ENCODE measurements at places on chromosomes 4 and X.

GRCh38 chrX:16187024-16187760, 19.9 kb downstream of the MAGEB17 start:
- no peak for DNase-seq

- no peak for DNase-seq
Measured at GRCh38 chr4:119939071-119939995, 127.3 kb downstream of the MAD2L1 start.

DNA sequence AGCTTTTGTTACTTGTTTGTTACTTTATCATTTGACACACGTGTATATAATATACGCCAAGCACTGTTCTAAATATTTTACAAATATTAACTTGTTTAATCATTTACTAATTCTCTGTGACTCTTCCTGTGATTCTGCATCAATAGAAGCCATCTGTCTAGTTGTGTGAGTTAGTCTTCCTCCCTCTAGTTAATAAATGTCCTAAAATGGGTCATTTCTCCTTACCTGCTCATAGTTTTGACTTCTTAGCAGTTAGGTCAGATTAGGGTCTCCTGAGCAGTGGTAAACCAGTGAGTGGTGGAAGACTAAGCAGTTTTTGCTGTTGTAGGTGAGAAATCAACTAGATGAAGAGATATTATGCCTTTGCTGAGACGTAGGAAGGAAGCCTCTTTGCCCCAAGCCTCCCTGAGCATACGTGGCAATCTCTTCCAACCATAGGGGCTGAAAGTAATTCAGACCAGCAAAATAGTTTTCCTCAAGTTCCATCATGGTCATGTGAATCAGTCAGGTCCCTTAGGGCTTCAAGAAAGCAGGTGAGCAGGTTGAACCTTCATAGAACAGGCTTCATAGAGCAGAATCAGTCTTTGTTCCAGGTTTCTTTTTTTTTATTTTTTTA, 38.7 kb upstream of the THOC2 start:
- DNase-seq, result no peak

DNA sequence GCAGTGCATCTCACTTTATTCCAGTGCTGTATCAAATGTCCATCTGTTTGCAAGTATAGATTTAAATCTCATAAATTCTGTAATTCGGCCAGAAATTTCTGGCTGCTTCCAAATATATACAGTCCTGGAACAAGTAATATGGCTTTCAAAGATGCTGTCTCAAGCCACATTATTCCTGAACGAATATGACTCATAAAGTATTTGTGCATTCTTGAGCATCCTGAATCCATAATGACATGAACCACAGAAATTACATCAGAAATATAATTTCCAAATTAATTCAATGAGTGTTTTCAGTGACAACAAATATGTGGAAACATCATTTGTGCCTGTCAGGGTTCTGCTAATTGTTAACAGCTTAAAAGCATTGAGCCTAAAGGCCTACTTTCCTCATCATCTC, 140.9 kb upstream of the HPGD start:
- no peak for DNase-seq

DNA sequence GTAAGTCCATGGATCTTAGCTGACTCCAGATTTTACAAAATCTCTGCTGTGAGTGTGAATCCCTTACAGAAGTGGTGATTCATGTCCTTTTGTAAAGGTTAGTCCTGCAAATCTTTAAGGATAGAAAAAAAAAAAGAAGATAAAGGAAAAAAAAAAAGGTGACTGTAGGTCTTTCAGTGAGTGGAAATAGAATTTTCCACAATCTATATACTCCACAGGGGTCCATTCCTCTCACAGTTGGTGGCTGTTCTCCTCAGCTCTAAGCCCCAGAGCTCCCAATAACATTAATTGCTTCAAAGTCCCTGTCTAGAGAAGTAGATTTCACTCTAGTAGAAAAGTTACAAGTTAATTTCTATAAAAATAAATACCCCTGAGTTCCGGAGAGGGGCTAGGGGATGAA, 189.1 kb downstream of the NDST4 start:
- DNase-seq, result no peak

- DNase-seq, result no peak
Measured at GRCh38 chr4:154082760-154083535, 294.1 kb upstream of the SFRP2 start.

- no peak for DNase-seq
Measured at GRCh38 chr4:25297528-25298242, 14.9 kb upstream of the ZCCHC4 start.

- no peak for DNase-seq
Measured at GRCh38 chrX:39757971-39758370, 339.8 kb downstream of the BCOR start.

DNA sequence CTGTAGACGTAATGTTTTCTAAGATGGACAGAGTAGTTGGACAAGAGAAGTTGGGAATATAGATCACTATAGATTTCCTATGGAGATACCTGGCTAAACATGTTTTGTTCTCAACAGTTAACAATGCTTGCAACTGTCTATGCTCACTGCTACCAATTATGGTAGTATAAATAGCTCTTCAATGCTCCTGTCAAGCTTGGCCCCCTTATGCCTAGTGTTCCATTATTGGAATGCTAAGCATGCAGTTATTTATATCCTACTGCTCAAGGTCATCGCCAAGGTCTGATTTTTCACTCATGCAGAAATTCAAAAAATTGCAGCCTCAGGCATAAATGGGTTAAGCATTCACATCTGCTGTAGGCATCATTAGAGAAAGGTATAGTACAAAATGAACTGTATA, 519.0 kb downstream of the IL15 start:
- no peak for DNase-seq

- DNase-seq, result no peak
Measured at GRCh38 chr4:40255393-40256281, 58.8 kb downstream of the RHOH start.

DNA sequence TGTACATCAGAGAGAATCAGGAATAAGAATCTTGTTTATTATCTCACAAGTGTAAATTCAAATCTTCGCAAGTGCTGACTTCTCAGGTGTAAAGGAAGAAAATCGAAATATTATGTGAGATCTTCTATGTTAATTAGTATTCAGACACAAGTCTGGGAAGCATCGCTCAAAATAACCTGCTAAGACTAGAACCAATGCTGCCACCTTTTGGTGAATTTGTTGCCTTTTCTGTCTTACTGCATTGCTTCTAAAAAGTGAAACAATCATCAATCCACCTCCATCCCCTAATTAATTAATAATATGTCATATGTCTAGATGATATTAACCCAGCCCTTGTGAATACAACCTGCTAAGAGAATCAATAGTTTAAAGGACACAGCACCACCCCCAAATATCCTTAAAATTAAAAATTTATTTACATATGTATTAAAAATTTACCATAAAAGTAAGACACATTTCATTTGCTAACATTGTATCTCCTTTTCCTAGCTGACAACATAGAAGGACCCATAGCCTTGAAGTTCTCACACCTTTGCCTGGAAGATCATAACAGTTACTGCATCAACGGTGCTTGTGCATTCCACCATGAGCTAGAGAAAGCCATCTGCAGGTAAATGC, 3.5 kb downstream of the EPGN start:
- no peak for DNase-seq
